HuH-7.5 (cell line): ENCODE measurements at places on chromosomes 3 and 15.
A peak's percentile ranks its signal among the peaks of the same experiment; 100 is the strongest.

GRCh38 chr15:67030036-67030762 is 35.2 kb upstream of the SMAD3 start:
- DNase-seq = no peak

- no peak for DNase-seq
Measured at GRCh38 chr3:130838898-130839600, 54.8 kb upstream of the ATP2C1 start.

DNA sequence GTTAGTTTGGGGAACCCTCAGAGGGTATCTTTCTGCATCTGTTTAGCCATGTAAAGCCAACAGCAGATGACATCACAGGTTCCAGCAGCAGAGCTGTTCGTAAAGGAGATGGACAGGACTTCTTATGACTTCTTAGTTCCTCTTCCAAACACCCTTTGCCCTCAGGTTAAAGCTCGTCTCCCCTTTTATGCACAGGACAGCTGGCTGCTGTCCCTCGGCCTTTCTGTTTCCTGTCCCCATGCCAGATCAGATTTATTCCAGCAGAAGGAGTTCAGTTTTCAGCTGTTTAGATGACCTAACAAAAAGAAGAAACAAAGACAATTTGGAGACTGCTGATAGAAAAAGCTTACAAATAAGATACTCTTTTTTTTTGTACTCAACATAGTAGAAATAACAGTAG is 45.1 kb downstream of the SEC22A start:
- DNase-seq = no peak

DNA sequence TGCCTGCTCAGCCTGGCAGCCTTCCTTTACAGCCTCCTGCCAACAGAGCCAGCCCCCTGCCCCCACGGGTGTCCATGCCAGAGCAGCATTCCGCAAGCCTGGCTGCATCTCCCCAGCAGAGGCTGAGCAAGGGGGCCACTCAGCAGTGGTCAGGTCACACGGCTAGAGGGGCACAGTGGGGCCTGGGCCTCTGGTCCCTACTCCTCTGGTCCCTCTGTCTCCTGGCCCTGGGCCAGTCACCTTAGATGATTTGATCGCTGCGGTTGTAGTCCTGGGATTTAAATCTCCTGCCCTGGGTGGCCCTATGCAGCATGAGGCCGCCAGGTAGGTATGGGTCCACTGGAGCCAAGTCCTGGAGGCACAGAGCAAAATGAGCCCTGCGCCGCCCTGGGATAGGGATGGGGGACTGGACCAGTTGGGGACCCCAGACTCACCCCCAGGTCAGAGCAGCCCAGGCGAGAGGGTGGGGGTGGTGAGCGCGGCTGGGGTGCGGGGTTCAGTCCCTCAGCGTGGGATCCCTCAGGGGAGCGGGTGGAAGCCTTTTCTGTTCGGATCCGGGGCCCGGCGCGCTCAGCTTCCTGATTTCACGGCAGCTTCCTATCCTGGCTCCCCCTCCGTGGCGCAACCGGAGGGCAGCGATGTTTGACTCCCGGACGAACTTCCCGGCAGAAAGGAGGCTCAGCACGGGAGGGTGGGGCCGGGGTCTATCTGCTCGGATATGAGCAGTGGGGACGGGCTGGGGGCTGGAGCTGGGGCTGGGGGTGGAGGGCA is at the start of gene ZBTB47:
TSS of gene ZBTB47 (plus strand) at position 138 of the 771 bp plus-strand sequence. CDS start 4,659 bp downstream, outside the sequence.
- DNase-seq = peak; percentile 73

DNA sequence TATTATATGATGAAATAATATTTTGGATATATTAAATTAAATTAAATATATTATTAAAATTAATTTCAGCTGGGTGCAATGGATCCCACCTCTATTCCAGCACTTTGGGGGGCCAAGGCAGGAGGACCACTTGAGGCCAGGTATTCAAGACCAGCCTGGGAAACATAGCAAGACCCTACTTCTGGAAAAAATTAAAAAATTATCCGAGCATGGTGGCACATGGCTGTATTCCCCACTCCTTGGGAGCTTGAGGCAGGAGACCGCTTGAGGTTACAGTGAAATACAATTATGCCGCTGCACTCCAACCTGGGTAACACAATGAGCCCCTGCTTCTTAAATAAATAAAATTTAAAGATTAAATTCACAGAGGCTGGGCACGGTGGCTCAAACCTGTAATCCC is 61.4 kb downstream of the SH3BP5 start:
- DNase-seq = no peak
